Activated T-cell treated with anti-CD3 and anti-CD28 coated beads, Interleukin-2, amount 50 U/mL, for 72 hours (primary cell): ENCODE measurements at places on chromosomes 5 and 9.

DNA sequence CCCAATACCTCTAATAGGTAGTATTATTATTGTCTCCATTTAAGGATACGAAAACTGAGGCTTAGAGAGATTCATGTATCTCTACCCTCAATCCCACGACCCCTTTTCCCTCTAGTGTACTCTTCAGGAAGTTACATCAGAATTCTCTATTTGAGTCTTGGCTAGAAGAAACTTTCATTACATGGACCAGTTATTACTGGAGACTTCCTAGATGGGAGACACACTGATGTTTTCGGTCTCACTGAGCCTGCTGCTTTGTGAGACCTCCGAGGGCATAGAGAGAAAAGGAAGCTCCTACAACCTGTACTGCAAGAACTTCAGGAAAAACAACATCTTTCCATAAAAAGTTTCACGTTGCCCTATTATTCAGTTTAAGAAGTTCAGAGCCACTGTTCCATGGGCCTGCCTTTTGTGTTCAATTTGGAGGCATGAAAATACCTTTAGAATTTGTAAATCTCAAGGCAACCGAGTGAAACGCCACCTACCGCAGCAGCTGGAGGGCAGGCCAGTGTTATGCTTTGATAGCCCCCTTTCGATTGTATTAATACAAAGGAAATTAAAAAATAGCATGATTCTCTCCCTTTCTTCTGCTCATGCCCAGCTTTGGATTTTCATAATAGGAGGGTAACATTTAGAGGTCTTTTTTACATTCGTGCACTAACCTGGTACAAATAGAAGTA lies 223.3 kb downstream of the EBF1 start:
- no peak for DNase-seq

DNA sequence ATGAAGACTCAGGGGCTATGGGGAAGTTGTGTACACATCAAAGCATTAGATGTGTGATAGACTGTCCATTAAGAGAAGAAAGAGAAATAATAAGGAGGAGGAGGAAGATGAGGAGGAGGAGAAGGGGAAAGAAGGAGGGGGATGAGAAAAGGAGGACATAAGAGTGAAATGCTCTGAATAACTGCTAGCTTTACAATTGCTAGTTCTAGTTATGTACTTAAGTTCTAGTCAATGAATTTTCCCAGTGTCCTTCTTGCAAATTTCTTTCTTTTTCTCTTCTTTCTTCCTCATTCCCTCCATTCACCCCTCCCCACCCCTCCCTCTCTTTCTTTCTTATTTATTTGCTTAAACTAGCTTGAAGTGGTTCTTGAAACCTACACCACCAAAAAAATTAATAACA lies 534.9 kb upstream of the GRAMD2B start:
- no peak for DNase-seq

DNA sequence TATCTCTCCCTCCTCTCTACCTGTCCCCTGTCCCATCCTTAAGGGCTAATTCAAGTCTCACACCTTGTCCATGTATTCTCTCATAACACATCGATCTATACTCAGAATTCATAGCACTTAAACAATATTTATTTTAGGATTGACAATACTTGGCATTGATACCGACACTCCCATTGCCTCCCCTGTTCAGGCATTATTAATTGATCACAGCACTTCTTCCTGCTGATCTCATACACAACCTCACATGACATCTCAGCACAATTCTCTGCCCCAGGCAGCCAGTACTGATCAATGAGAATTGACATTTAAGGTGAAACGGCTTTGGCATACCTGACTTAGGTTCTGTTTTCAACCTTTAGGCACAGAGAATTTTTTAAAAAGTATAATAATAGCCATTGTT lies 582.4 kb upstream of the BRINP1 start:
- DNase-seq: no peak

- DNase-seq: no peak
These were observed 35.6 kb downstream of the TPPP start for GRCh38 chr5:657570-657969.

GRCh38 chr5:10779592-10779991 lies 18.6 kb upstream of the DAP start:
- no peak for DNase-seq

DNA sequence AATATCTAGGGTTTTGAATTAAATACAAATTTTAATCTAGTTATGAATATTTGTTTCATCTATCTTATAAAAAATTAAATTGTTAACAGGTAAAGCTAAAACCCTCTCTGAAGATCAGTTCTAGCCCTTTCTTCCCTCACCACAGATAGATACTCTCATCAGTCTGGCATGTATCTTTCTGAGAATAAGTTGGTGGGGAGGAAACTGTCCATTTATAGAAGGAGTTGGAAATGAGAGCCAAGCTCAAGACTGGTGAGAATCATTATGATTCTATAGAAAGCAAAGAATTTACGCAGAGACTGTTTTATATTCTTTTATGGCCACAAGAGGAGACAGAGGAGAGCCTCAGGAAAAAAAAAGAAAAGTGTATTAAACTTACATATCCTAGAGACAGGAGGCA lies 59.0 kb downstream of the STARD4 start:
- no peak for DNase-seq

DNA sequence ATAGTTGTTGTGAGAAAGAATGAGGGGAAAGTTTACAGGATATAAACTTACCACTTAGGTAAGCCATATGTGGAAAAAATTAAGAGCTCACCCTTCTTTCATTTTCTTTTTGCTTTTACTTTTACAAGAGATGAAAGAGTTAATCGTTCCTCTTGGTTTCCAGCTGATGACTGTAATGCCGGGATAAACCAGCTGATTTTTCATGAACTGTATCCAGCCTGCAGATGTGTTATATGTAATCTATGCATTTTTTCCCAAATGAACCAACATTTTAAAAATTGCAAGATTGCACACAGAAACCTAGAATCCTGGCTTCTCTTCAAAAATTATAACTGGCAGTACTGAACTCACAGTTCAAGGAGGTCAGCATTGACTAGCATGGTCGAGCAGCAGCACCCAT lies 185.9 kb downstream of the GRIA1 start:
- DNase-seq: no peak

DNA sequence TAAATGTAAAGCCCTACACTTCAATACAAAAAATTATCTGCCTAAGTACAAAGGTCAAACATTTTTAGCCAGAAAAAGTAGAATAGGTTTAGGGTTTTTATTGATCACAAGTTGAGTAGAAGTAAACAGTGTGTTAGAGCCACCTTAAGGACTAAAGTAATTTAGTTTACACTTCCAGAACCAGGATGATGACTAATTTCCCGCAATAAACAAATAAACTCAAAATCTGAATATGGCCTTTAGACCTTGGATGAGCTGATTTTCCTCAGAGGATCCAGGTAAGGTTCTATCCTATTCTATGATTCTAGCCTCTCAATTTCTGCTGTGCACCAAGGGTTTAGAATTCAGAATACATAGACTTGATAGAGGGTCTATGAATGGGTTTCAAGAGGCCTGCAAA lies 179.4 kb upstream of the TBCA start:
- no peak for DNase-seq

- no peak for DNase-seq
These were observed 38.7 kb downstream of the CDC42SE2 start for GRCh38 chr5:131302506-131302905.

- DNase-seq: no peak
These were observed 301.4 kb upstream of the RFX3 start for GRCh38 chr9:3827175-3827574.

DNA sequence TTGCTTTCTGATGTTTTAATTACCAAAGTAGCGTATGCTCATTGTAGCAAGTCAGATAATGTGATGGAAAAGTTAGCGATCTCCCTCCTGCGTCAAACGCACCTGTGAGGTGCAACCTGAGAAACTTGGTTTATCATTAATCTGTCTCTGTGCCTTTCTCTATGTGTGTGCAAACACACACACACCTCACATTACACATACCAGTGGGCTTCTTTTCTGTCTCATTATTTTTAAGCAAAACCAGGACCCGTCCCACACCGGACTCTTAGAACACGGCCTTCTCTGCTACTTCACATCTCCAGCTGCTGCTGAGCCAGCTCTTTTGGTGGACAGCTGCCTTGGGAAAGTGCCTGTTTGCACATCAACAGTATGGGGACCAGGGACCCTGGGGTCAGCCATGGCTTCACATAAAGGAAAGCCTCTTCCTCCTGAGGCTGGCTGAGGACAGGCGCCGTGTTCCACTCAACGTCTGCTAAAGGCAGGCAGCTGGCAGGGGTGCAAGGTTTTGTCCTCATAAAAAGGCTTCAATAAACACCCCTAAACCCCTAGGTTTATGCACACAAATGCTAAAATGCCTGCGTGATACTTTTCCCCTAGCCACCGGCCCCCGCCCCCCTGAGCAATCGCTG lies 44.2 kb downstream of the MRPL36 start:
- no peak for DNase-seq

- no peak for DNase-seq
These were observed 612.6 kb upstream of the ST8SIA4 start for GRCh38 chr5:101515721-101516120.

- DNase-seq: no peak
These were observed 180.8 kb downstream of the ASTN2 start for GRCh38 chr9:117234103-117234502.

DNA sequence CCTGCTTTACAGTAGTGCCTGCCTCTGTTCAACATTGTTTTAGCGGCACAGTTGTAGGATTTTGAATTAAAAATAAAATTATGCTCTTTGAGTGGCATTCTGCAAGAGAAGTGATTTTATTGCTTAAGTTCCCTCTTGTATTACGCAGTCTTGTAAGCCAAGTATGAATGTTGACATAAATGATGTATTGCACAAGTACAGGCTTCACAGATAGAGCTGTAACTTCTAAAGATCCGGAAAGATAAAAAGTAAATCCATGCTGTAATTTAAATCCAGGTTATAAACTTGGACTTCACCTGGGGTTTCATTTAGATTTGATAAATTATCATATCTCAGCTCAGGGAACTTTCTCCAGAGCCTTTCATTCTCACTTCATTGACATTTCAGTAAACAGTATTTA lies 1114.7 kb downstream of the PTPRD start:
- DNase-seq: no peak

GRCh38 chr5:148861088-148861487 lies 34.7 kb downstream of the ADRB2 start:
- no peak for DNase-seq

GRCh38 chr9:127734247-127734746 lies 797 bp downstream of the TOR2A start:
- DNase-seq: no peak

DNA sequence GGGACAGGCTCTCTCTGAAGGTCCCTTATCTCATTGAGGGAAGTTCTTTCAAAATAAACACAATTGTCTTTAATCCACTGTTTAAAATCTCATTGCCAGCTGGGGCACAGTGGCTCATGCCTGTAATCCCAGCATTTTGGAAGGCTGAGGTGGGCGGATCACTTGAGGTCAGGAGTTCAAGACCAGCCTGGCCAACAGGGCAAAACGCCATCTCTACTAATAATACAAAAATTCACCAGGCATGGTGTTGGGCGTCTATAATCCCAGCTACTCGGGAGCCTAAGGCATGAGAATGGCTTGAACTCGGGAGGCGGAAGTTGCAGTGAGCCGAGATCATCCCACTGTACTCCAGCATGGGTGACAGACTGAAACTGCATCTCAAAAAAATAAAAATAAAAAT lies 8.3 kb upstream of the NDFIP1 start:
- no peak for DNase-seq

- no peak for DNase-seq
These were observed 56.8 kb downstream of the DRD1 start for GRCh38 chr5:175387144-175387543.

GRCh38 chr5:115510145-115510645 lies 34.4 kb downstream of the FEM1C start:
- no peak for DNase-seq

DNA sequence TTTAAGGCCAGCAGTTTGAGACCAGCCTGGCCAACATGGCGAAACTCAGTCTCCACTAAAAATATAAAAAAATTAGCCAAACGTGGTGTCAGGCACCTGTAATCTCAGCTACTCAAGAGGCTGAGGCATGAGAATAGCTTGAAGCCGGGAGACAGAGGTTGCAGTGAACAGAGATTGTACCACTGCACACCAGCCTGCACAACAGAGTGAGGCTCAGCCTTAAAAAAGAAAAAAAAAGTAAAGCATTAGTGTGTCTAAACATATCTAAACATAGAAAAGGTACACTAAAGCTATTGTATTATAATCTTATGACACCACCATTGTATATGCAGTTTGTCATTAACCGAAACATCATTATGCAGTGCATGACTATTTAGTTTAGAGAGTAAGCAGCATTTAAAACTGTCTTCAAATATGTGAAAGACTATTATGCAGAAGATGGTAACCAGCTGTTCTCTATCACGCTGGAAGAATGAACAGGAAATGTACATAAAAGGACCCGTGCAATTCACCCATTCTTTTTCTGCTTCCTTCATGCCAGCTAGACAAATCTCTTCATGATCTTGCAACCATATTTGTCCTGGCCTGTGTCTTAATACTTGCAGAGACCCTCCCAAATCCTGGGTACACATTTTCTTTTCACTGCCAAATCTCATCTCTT lies 58.6 kb downstream of the ITGA1 start:
- no peak for DNase-seq

DNA sequence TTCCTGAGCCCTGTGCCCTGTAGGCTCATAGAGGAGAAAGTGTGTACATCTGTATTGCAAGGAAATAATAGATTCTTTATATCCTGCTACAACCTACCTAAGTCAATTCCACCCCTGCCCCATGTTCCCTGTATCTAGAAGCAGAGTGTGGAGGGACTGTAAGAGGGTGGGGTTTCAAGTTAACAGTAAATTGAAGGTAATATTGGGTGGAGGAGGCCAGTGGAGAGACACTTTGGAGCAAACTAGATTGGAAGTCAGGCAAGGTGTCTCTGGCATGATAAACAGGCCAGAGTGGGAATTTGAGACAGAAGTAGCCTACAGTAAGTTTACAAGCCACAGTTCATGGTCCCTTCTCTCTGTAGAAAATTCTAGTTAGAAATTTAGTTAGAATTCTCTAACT lies 2.3 kb upstream of the HEMGN start:
- no peak for DNase-seq

DNA sequence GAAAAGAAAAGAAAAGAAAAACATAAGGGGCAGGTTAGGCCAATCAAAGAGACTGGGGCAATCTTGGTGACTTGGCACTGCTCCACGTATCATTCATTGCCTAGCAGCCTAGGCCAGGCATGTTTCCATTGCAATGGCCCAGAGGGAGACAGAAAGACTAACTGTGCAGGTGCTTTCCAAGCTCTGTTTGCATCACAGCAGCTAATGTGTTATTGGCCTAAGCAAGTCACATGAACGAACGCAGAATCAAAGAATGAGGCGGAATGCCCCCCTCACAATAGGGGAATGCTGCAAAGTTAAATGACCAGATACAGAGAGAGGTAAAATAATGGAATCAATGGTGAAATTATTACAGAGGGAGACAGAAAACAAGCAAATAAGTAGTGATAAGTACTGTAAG lies 11.1 kb upstream of the VPS13A start:
- no peak for DNase-seq

- no peak for DNase-seq
These were observed 674.9 kb downstream of the SEMA5A start for GRCh38 chr5:8870959-8871355.

GRCh38 chr9:22079873-22080341 lies 70.8 kb upstream of the CDKN2B start:
- peak; percentile 79 for DNase-seq

GRCh38 chr9:99948896-99949295 lies 42.4 kb downstream of the STX17 start:
- no peak for DNase-seq
